ENCODE measurements at places on chromosomes 3 and 15.

DNA sequence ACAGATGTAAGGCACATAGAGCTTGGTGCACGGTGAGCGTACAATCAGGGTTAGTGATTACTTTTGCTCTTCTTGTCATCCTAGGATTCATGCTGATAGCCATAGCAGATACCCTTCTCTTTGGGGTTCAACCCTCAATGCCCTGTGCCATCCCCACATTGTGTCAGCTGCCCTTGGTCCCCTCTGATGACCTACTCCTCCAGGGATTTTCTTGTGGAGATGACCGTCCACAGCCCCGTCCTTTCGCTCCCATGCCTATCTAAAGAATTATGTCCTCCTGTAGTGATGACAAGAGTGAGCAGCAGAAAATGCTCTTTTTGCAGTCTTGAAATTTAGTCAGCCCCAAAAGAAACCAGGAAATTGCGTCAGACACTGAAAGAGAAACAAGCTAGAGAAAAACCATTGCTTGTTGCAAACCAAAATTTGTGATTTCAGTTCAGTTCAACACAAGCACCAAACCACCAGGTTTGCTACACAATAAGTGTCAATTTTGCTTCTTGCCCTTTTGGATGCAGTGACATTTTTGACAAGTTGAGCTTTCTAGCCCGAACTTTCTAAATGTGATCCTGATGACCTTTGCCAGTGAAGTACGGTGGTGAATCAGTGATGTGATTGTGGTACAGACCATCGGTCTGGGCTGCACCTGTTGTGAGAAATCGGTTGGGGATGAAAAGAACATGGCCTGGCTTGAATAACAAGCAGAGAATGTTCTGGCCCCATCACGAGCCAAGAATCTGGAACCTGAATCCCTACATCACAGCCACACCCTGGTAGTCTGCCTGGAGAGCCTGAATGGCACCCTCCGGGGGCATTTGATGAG lies 41.3 kb downstream of the CMTM7 start:
- no peak for DNase-seq

GRCh38 chr3:187983484-187984124 lies 170.4 kb upstream of the LPP start:
- no peak for DNase-seq

- no peak for DNase-seq
These were observed 91.8 kb upstream of the BCL6 start for GRCh38 chr3:187836823-187837770.

GRCh38 chr15:75697523-75697922 lies 15.1 kb downstream of the CSPG4 start:
- no peak for DNase-seq

- no peak for DNase-seq
These were observed 156.8 kb downstream of the ALCAM start for GRCh38 chr3:105523501-105523900.

DNA sequence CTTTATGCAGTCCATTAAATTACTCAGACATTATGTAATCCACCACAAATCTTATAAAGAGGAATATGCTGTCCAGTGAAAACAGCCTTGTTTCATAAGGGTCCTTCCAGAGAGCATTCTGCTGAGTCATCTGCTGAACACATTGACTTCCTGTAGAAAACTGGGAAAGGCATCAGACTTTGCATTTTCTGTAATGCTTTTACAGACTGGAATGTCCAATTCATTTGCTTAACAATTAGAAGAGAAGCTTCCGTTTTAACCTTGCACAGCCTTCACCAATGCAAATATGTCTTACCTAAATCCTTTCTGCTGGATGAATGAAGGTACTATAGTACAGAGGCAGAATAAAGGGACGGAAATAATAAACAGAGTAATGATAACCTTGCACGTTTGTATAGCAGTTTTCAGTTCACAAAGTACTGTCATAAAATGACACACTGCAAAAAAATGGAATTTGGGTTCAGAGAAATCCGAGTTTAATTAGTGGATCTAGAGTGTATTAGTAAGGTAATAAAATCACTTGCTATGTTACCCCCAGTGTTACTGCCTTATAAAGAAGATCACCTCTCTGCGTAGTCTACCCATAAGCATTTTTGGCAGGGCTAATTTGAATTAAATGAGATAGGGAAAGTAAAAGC lies 301.5 kb downstream of the PYDC2 start:
- no peak for DNase-seq

- DNase-seq: no peak
These were observed 187.7 kb upstream of the CMC1 start for GRCh38 chr3:28053759-28054158.

DNA sequence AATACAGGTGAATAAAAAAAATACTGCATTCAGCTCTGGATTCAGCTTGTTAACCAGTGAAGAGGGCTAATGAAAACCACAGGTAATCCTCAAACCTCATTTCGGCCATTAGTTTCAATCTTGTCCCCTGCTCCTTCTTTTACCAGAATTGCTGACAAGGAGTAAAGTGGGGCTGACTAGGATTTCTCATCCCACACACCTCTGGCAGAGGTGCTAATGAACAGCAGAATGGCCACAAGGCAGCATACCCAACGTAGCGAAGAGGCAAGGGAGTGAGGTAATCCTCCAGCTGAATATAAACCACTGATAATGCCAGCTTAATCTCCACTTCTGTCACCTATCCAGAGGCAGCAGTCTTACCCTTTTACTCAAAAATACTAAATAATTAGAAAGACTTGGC lies 248.8 kb upstream of the CDIN1 start:
- no peak for DNase-seq

DNA sequence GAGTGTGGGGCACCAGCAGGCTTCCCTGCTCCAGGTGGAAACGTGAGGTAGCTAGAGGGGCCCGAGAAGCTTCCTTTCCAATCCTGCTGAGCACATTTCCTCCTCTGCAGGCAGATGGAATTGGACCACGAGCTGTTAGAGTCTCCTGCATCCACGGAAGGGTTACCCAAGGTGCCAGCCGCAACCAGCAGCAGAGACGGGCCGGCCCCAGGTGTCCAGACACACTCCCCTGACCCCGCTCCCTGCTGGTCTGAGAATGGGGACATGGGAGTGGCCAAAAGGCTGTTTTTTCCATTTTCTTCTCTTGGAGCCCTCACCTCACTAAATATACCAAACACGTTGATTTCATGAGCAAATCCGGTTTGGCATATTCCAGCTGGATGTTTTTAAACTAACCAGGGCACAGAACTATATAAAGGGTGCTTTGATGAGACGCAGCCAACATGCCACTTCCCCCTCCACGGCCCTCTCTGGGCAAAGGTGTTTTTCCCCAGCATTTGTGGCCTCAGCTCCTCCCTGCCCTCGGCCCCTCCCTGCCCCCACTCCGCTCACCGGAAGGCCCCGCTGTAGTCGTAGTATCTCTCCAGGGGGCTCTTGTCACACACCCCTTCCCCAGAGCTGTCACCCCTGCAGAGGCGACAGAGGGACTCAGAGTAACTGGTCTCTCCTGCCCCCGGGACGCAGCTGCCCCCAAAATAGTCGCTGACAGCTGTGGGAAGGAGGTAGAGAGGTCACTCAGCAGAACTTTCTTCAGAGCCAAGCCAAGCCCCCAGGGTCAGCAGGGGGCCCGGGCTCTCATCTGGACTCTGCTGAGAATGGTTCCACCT lies 7.0 kb downstream of the MELTF start:
- no peak for DNase-seq

- no peak for DNase-seq
These were observed 3.9 kb downstream of the LXN start for GRCh38 chr3:158668506-158668905.

DNA sequence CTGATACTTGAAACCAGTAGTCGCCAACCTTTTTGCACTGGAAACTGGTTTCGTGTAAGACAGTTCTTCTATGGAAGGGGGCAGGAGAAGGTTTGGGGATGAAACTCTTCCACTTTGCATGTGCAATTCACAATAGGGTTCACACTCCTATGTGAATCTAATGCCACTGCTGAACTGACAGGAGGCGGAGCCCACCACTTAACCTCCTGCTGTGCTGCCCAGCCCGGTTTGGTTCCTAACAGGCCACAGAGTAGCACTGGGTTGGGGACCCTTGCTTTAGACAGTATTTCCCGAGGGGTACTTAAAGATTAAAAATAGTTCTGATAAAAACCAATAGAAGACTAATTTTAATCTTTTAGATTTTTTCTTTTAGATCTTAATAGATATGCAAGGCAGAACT lies 11.1 kb downstream of the TFG start:
- no peak for DNase-seq

- no peak for DNase-seq
These were observed 105.9 kb upstream of the KCNAB1 start for GRCh38 chr3:156014489-156014888.

DNA sequence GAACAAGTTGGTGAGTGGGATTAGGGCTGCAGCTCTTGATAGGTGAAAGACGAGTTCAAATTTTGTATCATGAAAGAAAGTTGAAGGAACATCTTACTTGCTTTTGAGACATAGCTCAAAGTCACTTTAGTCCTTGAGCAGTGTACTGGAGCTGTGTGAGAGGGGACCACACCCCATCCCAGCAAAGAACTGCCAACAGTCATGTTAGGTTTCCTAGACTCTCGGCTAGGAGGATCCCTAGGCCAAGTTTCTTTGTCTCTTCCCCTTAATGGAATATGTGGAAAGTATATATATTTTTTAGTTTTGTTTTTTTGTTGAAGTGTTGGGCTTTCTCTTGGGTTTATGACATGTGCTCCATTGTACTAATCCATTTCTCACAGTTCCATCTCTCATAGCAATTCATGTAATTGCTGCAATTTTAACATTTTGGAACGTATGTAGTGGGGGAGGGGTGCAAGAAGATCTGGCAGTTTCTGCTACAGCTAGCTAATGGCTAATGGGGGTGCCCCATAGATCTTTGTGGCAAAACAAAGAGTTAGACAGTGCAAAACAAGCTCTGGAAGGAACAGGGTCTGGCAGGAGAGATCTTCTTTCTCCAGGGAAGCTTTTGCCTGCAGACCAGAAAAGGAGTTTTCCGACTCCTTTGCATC lies 25.1 kb downstream of the TLNRD1 start:
- no peak for DNase-seq

GRCh38 chr3:195075199-195075940 lies 195.6 kb downstream of the XXYLT1 start:
- DNase-seq: no peak

GRCh38 chr3:60101621-60102020 lies 1051.8 kb upstream of the CFAP20DC start:
- no peak for DNase-seq

DNA sequence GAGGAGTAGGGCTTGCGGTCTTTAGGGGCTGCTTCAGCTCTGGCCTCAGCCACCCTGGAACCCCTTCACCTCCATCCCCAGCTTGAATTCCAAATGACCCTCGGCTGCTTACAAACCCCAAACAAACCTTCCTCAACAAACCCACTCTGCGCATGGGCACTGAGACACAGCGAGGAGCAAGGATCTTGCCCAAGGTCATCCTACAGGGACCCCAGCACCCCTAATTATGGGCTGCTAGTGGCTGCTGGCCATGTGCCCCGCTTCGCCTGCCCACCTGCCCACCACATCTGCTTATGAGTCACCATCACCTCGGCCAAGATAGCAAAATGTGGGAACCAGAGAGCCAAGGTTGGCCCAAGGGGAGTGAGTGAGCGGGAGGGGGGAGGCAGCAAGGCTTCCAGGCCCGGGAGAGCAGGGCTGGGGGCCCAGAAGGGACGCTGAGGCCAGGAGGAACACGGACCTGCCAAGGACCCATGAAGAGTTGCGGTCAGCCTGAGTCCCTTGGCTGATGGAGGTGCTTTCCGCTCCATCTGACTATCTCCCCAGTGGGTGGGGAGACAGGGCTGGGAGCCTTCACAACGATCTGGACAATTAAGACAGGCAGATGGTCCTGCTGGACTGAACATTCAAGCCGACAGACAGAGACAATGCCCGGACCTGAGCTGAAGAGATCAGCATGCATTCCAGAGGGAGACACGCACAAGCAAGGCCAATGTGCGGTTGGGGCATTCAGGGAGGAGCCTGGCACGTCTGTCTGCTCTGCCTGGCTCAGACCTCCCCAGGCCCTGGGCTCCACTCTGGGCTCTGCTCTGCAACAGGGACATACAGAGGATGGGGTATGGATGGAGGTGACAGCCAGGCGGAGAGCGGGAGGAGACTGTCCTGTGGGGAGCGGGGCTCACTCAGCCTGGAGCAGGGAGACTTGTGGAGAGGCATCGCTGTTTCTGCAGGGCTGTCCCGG lies 10.8 kb upstream of the GRIP2 start:
- no peak for DNase-seq

GRCh38 chr3:176561826-176562225 lies 635.5 kb downstream of the TBL1XR1 start:
- DNase-seq: no peak

DNA sequence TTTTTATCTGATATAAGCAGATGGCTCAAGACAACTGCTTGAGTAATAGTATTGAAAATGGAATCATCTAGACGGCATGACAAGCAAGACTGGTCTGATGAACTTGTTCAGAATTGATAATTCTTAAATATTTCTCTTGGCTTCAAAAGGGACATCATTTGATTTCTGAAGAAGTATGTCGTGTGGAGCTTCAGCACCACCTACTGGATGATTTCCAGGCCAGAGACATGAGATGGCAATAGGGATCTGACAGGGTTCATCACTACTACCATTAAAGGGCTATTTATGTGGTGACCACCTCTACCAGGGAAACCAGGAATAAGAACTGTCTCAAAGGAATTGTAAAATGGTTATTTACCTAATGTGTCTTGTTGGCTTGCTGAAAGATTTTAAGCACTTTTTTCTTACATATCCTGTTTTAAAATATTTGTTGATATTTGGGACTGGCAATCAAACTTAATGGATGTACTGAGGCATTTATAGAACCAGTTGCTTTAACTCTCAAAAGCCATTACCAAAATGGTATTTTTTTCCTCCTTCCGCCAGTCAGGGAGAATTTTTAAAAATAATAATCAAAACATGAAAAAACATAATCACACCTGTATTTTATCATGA lies 99.5 kb upstream of the FAM98B start:
- no peak for DNase-seq

- DNase-seq: no peak
These were observed 41.3 kb downstream of the PPM1L start for GRCh38 chr3:160797356-160797755.

DNA sequence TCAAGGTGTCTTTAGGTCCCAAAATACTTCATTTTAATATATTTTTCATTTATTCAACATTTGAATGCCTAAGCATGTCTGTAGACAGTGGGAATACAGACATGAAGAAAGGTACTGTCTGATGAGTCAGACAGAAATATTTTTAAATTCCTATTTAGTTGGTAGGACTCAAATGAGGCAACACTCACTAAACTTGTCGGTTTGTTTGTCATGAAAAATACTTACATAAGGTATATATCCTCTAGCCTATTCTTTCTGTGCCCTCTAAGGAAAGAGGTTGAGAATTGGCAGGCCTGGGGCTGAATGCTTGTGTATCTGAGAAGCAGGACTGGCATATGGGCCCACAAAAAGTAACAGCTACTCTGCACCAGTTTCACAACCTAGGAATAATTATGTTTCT lies 423.6 kb upstream of the MDFIC2 start:
- no peak for DNase-seq

- DNase-seq: no peak
These were observed 8.3 kb upstream of the TOPBP1 start for GRCh38 chr3:133669949-133670524.

- DNase-seq: no peak
These were observed 92.1 kb downstream of the IGF2BP2 start for GRCh38 chr3:185732782-185733181.

- no peak for DNase-seq
These were observed 153.5 kb upstream of the MEIS2 start for GRCh38 chr15:37253877-37254276.

Measured in cortex of kidney (tissue), 1 donor.